ENCODE measurements at places on chromosomes 12 and 14. TPM values are rescaled to one million over a fixed set of nuclear protein-coding genes. Genes with fewer than 3 reads are reported as not detected.
A peak's percentile ranks its signal among the peaks of the same experiment; 100 is the strongest.

TMEM233 gene
- 0.52 TPM for total RNA-seq

MAP1LC3B2 gene
- total RNA-seq = 2.6 TPM

DEGS2 gene
- total RNA-seq = 25.0 TPM

GRCh38 chr12:63844391-63845341, at the start of gene SRGAP1:
TSS of gene SRGAP1 (plus strand) at chr12:63844700. CDS start at chr12:63844817, 117 bp downstream.
- DNase-seq = peak; percentile 67

DNA sequence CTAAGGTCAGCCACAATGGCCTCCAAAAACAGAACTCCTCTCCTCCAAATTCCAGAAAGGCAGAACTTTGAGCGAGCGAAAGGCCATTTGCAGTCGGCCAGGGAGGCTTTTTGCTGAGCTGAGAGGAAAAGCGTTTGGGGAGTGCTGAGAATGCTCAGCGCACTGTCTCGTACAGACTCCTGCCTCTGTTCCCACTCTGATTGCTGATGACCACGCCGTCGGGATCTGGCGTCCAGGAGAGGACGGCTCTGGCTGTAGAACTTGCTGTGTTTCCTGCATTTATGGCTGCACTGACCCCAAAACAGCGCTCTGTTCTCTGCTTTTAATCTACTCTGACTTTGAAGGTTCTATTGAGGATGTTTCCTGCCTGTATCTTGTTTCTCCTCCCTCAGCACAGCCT, 82.4 kb upstream of the WSCD2 start:
- DNase-seq = no peak

DNA sequence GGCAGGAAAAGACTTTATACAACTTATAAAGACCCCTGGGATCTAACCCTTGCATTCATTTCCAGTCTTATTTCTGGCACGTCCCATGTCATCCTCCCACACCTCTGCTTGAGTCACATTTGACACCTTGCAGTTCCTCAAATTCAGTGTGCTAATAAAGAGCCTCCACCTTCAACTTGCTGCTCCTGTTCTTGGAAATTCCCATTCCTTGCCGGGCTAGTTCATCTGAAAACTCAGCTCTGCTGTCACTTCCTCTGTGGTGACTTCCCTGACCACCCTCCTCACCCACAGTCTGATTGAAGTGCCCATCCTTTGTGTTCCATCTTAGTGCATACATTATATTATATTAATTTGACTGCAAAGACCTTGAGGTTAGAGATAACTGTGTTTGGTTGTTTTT, 37.4 kb upstream of the PSMA6 start:
- DNase-seq = no peak

GRCh38 chr12:67456431-67456901, 187.3 kb downstream of the CAND1 start:
- DNase-seq = no peak
